Hematopoietic multipotent progenitor cell treated with erythropoietin and hydrocortisone succinate and interleukin-3 and kit ligand, for 6 days (in vitro differentiated cells): ENCODE measurements at places on chromosomes 16 and 17.

DNA sequence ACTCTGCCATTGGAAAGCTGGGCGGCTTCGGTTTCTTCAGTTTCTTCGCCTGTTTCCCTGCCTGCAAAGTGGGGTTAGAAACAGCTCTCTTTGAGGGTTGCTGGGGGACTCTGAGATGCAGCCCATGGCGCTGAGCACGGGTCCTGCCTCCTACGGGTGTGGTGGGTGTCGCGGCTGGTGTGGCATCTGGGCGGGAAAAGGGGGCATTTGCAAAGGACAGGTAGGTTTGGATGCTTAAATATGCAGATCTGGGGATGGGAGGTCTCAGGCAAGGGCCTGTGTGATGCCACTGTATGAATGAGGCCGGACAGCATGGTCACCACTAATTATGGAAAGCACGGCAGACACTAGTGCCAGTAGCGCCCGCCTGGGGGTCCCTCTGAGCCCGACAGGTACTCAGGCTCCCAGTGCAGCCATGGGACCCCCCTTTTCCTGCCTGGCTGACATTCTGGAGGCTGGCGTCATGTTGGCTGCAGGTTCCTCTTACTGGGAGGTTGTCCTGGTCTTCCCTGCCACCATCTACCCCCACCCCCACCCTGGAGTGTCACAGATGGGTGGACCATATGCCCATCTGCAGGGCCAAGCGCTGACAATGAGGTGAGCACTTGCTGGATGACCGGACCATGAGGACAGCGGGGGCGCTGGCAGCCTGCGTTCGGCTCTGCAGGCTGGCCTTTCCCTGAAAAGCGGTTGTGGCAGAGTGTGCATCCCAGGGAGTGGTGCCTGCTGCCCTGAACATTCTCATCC is 237.7 kb downstream of the SEC14L1 start:
- no peak for DNase-seq

DNA sequence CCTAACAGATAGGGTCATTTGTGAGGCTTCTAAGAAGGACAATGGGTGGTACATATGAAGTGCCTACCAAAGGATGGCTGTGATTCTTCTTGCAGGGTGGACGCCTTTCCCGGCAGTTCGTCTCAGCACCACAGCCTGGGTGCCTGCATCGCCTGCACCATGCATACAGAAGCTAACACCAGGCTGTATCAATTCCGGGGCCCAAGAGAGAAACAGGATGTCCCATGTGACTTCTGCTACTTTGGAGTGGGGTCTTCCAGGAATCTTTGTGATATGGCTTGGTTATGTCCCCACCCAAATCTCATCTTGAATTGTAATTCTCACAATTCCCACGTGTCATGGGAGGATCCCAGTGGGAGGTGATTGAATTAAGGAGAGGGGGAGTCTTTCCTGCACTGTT is 251.6 kb upstream of the TNRC6C start:
- DNase-seq: no peak

GRCh38 chr17:40564195-40564882 is 933 bp downstream of the CCR7 start:
- DNase-seq: no peak

DNA sequence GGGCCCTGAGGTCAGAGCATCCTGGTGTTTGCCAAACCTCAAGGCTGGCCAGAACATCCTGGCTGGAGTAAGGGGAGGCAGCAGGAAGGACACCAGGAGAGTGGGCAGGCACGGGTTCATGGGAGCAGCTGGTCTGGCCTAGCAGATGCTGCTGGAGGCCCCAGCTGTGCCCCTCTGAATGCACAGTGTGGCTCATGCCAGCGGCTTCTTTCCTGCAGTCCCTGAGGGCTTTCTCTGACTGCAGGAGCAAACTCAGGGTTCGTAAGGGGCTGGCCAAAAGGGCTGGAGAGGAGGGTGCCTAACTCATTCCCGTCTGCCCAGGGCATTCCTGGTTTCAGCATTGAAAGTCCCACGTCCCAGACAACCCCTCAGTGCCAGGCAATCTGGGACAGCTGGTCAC is 78.7 kb downstream of the ZDHHC7 start:
- no peak for DNase-seq

GRCh38 chr16:986411-986810 is 4.8 kb downstream of the SOX8 start:
- DNase-seq: no peak

DNA sequence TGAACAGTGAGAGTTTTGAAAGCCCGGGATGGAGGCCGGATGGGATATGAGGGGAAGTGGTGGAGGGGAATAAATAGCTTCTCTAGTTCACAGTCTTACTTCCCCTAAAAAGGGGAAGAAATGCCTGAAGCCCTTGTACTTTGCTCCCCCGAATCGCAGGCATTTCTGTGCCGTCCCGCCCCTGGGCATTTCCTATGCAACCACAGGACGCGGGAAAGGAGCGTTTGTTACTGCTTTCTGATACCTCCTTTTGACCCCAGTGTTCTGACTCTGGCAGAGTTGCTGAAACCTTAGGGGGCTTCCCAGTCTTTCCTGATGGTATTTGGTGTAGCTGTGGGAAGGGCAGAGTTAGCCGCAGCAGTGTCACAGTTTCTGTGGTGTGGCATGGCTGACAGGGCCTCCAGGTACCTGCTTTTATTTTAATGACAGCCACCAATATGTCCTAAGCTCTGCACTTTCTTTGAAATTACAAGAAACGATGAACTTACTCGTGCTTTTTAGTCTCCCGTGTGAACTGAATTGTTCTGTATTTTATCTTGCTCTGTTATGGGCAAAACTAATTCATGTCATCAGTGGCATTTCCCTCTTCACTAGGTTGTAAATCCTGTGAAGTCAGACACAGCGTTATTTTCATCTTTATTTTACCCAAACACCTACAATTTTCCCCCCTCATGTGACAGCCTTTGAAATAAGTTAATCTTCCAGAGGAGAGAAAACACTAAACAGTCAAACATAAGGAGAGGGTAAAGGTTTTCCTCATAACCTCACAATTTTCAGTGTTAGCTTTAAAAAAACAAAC is 27.1 kb downstream of the USP10 start:
- DNase-seq: peak; percentile 63

DNA sequence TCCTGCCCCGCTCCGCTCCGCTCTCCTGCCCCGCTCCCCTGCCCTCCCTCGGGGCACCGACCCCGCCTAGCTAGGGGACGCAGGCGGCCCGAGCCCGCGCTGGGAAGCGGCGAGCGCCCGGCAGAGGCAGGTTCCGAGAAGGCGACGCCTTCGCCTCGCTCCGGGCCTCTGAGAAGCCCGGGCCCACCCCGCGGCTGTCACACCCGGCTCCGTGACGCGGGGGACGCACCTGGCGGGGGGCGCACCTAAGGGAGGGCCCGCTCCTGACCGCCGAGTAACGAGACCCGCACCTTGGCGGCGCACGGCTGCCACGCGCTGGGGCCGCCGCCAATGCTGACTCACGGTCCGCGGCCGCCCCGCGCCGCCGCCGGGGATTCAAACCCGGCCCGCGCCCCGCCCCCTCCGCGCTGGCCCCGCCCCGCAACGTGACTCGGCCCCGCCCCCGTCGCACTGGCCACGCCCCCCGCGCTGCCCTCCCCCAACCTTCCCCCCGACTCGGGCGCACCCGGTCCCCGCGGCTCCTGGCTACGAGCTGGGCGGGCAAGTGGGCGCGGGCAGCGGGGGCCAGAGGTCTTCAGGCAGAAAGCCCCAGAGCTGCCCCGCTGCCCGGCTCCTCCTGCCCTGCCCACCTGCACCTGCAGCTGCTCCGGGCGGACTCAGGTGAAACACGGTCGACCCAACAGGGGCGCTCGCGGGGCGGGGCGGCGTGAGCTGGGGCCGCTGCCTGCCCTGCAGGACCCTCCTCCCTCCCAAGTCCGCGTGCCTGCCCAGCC is 27.8 kb downstream of the GNPTG start:
- DNase-seq: peak; percentile 81

GRCh38 chr17:3889325-3890012 is 3.4 kb downstream of the CAMKK1 start:
- no peak for DNase-seq

DNA sequence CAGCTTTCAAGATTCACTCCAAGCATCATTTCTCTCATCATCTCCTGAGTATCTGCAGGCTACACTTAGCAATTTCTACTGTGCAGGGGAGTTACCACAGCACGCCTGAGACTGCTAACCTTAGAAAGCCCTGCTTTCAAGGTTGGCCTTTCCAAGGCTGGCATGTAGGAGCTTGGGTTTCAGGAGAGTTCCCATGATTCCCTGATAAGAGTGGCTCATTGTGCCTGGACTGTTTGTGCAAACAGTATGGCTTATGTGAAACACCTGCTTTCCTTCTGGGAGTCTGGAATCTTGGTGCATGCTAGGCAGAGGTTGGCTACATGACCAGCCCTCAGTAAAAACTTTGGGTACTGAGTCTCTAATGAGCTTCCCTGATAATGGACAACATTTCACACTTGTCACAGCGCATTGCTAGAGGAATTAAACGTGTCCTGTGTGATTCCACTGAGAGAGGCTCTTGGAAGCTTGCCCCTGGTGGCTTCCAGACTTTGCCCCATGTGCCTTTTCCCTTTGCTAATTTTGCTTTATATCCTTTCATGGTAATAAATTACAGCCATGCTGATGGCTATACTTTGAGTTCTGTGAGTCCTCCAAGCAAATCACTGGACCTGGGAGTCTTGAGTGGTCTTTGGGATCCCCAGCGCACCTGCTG is 19.7 kb upstream of the RGS9 start:
- no peak for DNase-seq

- no peak for DNase-seq
These were observed 2.4 kb upstream of the TEKT3 start for GRCh38 chr17:15343749-15344148.

DNA sequence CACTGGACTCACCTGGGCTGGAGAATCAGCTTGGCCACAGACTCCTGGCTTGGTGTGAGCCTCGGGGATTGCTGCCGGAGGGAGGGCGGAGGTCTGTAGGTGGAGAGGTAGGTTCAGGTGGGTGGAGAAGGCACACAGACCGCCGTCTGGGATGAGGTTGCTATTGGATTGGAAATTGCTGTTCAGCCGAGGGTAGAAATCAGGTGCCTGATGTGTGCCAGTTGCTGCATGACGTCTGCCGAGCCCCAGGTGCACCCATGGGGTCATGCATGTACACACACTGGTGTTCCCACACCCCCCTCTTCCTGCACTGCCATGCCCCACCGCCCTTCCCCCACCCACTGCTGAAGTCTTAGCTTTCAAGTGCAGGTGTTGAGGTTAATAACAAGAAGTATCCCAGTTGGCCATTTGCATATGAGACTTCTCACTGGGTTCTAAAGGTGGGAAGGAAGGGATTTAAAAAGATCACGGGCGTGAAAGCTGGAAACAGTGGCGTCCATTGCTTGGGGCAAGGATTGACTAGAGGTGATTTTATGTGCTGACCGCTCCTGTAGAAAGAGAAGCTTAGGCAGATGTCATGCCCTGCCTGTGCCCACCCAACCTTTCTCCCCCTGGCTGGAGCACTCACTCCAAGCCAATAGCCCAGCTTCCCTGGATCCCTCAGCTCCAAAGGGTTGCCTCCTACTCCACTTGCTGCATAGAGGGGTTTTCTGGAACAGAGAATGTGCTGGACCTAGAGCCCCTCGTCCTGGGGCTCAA is 193.6 kb downstream of the CCDC182 start:
- DNase-seq: no peak

DNA sequence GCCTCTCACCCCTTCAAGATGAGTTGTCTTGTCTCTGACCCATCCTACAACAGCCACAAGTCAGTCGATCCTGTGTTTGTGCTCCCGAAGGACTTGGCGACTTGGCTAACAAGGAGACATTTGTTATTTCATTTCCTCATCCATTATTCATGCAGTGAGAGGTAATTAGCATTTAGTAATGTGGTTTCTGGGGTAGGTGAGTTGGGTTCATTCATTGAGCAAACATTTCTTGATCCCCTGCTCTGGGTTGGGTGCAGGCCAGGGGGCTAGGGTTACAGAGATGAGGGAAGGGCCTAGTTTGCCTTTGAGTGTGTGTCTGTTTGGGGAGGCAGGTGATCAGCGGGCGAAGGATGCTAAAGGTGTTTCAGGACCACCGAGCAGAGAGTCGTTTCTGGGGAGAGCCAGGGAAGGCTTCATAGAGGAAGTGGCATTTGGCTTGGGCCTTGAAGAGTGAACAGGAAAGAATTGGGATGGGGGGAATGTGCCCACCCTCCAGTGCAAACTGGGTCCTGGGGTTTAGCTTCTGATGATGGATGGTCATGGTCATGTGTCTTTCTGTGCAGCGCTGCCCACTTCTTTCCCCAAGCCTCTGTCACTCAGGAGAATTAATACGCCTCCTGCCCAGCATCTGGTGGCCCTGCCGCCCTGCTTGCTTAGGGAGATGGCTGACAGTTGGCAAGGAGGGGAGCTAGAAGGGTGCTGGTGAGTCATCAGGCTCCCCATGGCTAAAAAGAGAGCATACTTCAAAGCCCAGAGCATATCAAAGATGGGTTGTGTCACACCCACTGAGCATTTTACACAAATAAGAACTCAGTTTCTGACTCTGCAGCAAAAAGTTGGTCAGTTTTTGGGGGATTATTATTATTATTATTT is 38.5 kb downstream of the MSI2 start:
- peak; percentile 76 for DNase-seq

GRCh38 chr16:68756239-68756915 is 19.3 kb downstream of the CDH1 start:
- no peak for DNase-seq

DNA sequence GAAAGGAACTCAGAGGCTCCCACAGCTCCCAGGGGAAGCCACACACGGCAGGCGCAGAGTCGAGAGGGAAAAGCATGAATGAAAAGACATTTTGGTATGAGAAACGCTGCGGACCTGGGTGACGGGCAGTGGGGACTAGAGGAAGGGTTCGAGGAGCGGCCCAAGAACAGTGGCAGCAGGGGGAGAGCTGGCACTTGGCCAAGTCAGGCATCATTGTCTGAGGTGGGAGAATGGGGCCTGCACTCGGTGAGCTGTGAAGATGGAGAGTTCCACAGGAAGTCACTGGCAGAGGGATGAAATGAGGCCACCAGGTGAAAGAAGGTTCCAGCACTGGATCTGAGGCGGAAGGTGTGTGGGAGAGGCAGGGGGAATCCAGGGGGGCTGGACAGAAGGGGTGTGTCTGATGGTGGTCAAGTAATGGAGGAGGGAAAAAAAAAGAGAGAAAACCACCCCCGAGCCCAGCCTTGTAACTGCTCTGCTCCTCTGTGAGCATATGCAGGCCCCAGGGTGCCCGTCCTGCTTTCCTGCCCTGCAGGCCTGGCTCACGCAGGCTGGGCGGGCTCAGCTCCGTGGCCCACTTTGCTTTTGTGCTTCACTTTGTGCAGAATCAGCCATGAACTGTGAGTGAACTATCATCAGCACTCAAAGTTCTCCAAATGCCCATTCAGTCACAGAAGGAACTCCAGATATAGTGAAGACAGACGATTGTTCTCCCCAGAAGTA is 31.8 kb downstream of the TMEM204 start:
- DNase-seq: no peak

DNA sequence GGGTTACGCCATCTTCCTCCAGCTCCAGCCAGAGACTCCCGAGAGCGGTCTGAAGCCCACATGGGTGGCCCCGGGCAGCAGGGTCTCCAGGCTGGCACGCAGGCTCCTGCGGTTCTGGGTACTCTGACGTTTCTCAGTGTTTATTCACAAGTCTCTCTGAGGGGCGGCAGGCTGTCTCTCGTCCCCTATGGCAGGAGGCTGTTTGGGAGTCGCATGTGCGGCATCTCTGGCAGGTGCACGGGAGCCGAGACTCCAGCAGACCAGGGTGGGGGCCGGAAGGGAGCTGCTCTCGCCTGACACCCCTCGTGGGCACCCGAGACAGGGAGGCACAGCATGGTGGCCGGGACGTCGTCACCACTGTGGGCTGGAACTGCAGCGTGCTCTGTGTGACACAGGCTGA is 48.1 kb downstream of the ZNF778 start:
- DNase-seq: no peak
